ENCODE measurements at places on chromosomes 7 and 10.

GRCh38 chr10:3961082-3961481 is 176.1 kb upstream of the KLF6 start:
- no peak for DNase-seq

DNA sequence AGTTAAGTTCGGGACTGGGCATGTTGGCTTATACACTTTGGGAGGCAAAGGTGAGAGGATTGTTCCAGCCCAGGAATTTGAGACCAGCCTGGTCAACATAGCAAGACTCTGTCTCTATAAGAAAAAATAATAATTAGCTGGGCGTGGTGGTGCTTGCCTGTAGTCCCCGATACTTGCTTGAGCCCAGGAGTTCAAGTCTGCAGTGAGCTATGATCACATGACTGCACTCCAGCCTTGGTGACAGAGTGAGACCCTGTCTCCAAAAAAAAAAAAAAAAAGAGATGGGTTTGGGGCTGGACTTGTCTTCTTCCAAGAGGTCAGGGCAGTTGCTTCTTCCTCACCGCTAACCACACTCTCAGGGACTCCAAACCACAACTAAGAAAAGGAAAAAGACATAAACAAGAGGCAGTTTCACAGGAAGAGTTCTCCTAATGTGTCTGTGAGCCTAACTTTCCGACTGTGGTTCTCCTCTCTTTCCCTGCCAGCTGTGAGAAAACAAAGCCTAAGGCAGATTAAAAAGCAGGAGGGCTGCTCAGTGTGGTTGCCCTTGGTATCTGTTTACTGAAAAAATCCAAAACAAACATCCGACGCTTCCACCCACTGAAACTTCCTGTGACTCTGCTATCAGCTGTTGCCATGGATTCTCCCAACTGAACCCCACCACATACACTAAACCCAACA is 2.4 kb upstream of the SERPINE1 start:
- DNase-seq: no peak

DNA sequence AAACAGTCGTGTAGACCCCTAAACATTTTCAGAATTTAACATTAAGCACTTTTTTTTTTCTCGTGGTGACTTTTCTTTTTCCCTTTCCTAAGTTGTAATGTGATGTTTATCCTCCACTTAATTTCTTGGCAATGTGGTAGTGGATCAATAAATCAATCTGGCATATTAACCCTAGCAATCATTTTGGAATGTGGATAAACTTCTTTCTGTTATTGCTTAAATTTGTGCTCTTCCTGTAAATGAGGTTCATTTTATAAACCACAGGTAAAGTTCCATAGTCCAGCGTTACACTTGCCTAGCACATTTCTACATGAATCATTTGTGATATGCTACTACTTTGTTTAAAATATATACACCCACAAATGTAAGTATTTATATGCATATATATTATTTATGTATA is 247.4 kb upstream of the ETV1 start:
- no peak for DNase-seq

- no peak for DNase-seq
Measured at GRCh38 chr7:55031075-55031474, 12.3 kb downstream of the EGFR start.

DNA sequence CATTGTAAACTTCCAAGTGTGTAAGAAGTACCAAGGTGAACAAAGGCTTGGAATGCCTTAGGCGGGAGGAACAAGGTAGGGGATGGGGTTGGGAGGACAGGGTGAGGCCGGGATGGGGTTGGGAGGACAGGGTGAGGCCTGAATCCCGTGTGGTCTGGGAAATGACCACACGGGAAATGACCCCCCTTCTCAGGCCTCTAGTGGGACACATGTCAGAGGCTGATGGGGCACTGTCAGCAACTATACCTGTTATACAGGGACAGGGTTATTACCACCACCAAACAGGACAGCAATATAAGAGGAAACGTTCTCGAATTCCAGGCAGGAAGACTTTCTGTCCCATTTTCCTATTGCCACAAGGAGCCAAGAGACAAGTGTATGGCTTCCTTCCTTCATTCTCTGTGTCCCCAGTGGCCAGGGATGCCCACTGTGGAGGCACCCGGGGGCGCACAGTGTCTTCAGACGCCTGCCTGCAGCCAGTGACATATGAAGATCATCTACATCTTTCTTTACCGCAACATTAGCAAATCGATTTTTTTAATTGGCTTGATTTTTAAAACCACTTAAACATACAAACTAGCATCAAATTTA is 1.3 kb downstream of the MKI67 start:
- no peak for DNase-seq

DNA sequence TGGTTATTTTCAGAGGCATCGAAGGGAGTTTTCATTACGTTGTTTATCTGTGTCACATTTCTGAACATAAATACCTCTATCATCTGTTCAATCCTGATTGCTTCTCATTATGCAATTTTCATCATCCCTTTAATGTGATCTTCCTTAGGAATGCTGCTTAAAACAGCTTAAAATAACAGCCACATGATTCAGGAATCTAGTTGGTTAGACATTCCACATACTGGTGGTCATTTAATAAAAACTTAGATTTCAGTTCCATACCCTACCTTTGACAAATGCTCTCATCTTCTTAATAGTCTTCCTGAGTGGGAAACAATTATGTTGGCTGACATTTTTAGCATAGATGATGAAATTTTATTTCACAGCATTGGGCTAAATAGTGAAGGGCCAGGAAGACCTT is 191.3 kb upstream of the CDCA7L start:
- DNase-seq: no peak

DNA sequence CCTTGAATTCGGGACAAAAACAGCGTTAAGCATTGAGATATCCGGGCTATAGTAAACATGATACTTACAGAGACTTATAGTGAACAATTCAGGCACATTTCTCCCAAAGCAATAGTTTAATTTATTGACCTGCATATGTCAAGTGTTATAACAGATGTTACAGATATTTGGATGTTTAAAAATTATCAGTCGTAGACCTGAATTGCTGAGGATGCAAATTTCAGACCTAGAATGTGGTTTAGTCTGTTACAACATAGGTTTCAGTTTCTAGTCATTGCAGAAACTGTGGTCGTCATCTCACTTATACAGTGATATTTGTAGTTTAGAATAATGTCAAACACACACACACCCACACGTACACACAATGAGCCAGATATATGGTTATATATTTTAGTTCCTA is 85.2 kb downstream of the VTI1A start:
- no peak for DNase-seq

- no peak for DNase-seq
Measured at GRCh38 chr7:27324246-27324645, 81.6 kb downstream of the EVX1 start.

DNA sequence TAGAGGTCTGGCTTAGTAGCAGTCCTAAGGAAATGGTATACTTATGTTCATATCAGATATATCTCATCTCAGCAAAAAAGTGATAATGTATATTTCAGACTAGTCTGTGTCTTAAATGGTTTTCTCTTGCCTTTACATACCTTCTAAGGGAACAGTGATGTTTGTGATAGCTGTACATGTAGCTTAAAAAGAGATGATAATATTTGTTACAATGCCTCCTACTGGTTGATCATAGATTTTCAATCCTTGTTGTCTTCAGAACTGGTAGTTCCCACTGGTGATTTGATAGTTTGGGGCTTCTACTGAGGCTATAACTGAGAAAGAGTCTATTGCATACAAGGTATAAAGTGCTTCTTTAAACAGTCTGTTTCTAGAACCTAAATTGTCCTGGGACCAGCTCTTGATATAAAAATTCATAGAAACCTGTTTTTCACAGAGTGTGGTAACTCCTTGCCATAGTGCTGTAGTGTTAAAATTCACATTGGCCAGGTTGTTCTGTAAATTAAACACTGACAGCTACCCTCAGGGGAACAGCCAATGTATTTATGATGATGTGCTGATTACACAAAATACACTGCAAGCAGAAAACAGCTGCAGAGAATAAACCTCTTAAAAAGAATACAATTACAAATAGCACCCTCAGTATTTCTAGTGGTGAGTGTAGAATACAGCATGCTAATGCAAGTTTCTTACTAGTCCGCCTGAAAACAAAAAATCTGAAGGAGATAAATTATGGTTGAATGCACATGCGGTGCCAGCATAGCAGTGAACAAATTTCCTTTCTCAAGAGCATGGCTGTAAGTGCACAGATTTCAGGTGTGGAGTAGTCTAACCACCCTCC is 90.3 kb downstream of the BTRC start:
- DNase-seq: no peak

DNA sequence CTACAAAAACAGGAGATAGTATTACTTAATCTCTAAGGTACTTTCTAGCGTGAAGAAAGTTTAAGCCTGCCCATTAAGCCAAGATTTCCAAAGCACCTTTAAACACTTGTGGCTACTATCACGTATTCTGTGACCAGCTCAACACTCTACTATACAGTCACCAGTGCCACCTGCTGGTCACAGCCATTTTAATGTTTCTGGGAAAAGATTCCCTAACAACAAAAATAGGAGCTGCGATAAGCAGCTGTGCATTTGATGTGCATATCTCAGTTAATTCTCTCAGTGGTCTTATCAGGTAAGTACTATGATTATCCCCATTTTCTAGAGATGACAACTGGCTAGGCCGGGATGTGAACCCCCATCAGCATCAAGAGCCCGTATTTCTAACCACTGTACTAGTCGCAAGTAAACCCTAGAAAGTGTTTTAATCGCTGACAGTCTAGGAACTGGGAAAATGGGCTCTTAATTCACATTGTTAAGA is 860 bp downstream of the SEC31B start:
- peak; percentile 71 for DNase-seq

GRCh38 chr7:25579778-25580075 is 351.4 kb upstream of the NPVF start:
- peak; percentile 30 for DNase-seq

DNA sequence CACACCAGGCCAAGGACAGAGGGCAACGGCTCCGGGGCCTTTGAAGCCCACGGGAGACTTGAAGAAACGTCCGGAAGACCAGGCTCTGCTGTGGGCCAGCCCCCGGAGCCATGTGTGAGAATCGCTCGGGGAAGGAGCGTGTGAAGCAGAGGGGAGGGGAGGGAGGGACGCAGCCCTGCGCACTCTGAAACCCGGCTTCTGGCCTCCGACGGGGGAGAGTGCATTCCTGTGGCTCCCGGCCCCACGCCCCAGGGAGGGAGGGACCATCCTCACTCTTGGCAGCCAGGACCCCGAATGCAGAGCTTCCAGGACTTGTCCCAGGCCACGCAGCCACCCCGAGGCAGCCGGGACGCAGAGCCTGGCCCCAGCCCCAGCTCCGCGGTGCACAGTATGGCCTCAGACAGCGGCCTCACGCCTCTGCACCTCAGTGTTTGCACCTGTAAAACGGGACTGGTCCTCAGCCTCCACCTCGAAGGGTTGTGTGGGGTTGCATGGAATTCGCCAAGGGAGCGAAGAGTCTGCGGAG is 67.4 kb downstream of the PDGFA start:
- no peak for DNase-seq

GRCh38 chr7:127588697-127589482 is 679 bp downstream of the ARF5 start:
- peak; percentile 65 for DNase-seq

- no peak for DNase-seq
Measured at GRCh38 chr7:2575733-2576340, 17.1 kb downstream of the IQCE start.

GRCh38 chr7:97731736-97732564 is at the start of gene TAC1:
Gene TAC1, plus strand, starts transcription at chr7:97732086. Its CDS starts 527 bp downstream, at chr7:97732613.
- DNase-seq: peak; percentile 10

DNA sequence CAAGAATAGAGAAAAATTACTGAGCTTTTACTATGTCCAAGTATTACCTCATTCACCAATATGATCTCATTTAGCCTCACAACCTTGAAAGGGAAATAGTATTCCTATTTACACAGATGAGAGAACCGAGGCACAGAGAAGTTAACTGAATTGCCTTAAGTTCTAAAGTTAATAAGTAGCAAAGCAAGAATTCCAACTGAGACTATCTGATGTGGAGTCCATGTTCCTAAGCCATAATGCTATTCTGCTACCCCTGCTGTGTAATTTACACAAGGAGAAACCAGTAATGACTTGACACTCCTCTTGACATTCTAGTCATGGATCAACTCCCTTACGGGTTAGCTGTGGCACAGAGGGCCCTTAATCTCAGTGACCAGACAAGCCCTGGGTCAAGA is 60.7 kb downstream of the ABCB4 start:
- DNase-seq: no peak

DNA sequence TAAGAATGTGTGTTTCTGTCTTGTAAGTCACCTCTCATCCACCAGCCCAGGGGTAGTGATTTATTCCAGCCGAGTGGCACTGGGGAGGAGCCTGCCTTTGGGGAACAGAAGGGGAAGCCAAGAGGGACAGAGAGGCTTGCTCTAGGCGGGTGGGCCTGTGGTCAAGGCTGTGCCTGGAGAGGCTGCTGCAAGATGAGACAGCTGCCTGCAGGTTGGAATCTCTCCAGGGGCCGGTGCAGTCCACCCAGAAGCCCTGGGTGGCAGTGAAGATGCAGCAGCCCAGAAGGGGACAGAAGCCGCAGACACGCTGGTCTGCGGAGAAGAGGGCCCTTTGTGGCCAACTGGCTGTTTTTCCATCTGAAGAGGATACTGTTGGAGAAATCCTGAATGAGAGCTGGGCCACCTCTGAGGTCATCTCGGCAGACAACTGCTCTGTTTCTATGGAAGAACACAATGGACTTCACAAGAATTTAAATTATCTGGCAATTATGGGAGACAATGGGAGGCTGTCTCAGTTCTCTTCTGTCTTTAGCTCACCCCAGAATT is 175.7 kb downstream of the GFRA1 start:
- DNase-seq: no peak

- no peak for DNase-seq
Measured at GRCh38 chr7:1255080-1255816, 22.6 kb downstream of the UNCX start.

- no peak for DNase-seq
Measured at GRCh38 chr10:132943791-132944404, 1.5 kb upstream of the CFAP46 start.

DNA sequence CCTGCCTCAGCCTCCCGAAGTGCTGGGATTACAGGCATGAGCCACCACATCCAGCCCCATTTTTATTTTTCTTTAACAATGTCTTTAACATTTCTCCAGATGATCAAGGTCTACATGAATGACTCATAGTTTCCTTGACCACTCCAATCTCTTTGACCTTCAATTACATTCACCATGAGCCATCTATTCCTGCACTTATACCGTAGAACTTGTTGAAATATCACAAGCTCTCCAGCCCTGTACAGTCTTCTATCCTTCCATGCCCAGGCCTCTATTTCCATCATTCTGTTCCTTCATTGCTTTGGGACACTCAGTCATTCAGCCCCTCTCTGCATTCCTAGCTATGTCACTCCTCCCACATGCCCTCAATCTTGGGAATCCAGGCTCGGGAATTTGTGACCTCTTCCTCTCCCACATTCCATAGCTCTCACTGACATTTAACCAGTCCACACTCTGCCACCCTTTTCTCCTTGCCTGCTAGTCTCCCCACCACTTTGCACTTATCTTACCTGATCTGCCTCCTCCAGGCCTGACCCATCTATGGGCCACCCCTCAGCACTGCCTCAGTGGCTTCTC is 151.8 kb upstream of the STK17A start:
- no peak for DNase-seq

DNA sequence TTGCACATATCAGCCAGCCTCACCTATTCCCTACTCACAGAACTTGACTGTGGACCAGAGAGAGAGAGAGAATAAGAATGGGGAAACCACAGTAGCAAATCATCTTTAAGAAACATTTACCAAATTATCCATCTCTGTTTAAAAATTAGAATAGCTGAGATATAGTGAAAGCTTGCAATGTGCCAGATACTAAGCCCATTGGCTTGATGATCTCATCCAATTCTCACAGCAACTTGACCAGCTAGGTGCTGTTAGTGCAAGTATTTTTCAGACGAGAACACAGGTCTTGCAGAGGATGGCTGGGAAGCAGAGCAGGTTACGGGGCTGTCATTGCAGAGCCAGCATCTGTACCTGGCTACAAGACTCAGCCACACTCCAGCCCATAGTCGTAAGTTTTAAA is 50.9 kb downstream of the KLF6 start:
- no peak for DNase-seq

Data from HEK293T (cell line).